ENCODE measurements at places on chromosomes 11 and 22. TPM values are rescaled to one million over a fixed set of nuclear protein-coding genes. Genes with fewer than 3 reads are reported as not detected.

Gene KIAA1671
- total RNA-seq: 6.7 TPM

Gene TPH1
- total RNA-seq: 0.11 TPM

Gene OR2AT4
- not detected for total RNA-seq

Gene MUC6
- not detected for total RNA-seq

Gene CEP57
- 40.0 TPM for total RNA-seq

Gene TMPRSS13
- 1.3 TPM for total RNA-seq

Gene RAB3IL1
- 0.79 TPM for total RNA-seq

All from placental epithelial cell (primary cell).